H9 (cell line): ENCODE measurements at places on chromosomes 5 and 9.

- peak; percentile 33 for DNase-seq
These were observed 8.9 kb upstream of the PALM2AKAP2 start for GRCh38 chr9:109771087-109771486.

GRCh38 chr5:15524712-15525111 lies 24.7 kb downstream of the FBXL7 start:
- no peak for DNase-seq

- DNase-seq, result no peak
These were observed 498.1 kb downstream of the TLE1 start for GRCh38 chr9:81191222-81191621.

GRCh38 chr9:89225036-89225435 lies 46.4 kb upstream of the SHC3 start:
- no peak for DNase-seq

GRCh38 chr5:124352312-124352711 lies 394.1 kb downstream of the ZNF608 start:
- DNase-seq, result no peak

- DNase-seq, result no peak
These were observed 96.5 kb downstream of the NR6A1 start for GRCh38 chr9:124674651-124675050.

DNA sequence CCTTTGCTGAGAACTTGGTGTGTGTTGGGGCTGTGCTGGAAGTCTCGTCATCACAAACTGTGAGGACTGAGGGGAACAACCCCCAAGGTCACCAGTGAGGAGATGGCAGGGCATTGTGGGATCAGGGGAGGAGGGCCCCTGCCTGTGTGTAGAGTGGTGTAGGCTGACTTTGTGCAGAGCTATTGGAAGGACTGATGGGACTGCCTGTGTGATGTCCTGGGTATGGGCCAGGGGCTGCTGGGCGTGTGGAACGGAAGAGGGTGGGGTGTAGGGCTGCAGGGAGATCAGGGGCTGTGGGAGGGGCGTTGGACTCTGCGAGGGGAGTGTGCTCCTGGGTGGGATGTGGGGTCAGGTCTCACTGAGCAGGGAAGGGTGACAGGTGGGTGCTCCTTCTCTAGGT lies 3.6 kb downstream of the WNK2 start:
- no peak for DNase-seq

GRCh38 chr9:92547356-92547755 lies 11.6 kb upstream of the ECM2 start:
- DNase-seq, result no peak

DNA sequence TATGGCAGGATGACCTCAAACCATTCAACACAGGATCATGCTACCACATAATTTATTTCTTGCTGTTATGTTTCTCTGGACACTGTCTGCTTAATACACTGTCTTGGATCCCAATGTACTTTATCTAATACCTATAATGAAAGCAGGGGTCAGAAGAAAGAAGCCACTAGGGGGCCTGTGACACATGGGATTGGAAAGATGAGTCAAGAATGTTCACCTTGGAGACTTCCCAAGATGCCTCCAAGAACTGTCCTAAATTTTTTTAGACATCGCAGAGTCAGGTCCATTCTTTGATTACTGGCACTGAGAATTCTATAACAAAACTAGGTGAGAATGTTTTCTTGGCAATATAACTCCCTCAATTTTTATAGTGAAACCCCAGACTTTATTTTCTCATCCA lies 305.8 kb upstream of the SMARCA2 start:
- DNase-seq, result no peak

DNA sequence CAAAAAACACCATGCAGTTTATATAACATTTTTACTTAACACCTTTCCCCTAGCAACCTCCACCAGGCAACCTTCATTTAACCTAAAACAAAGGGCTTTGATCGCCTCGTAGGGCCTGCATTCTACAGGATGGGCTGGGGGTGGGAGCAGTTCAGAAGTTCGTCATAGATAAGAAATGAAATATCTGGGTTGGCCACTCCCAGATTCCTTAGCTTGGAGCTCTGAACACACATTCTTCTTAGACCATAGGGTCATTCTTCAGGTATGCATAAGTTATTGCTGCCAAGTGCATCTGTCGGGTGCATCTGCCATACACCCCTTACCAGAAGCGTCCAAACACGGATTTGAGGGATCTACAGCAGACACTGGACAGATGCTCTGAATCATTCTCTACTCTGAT lies 4.3 kb upstream of the SLC22A5 start:
- DNase-seq, result no peak

GRCh38 chr5:83711982-83712601 lies 8.6 kb downstream of the HAPLN1 start:
- no peak for DNase-seq

DNA sequence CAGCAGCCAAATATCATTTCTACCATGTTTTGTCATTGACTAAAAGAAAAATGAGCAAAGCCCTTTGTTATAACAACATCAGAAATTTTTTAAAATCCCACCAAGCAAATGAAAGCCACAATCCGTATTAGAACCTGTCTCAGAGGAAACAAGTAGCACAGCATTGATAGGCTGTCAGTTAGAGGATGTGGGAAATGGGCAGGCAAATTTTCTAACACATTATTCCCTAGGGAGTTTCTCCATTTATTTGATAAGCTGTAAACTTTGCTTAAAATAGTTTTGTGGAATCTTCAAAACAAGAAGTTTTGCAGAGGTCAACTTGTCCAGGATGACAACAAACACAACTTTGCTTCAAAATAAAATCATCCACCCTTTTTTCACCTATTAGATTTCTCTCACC lies 53.6 kb upstream of the APC start:
- no peak for DNase-seq

DNA sequence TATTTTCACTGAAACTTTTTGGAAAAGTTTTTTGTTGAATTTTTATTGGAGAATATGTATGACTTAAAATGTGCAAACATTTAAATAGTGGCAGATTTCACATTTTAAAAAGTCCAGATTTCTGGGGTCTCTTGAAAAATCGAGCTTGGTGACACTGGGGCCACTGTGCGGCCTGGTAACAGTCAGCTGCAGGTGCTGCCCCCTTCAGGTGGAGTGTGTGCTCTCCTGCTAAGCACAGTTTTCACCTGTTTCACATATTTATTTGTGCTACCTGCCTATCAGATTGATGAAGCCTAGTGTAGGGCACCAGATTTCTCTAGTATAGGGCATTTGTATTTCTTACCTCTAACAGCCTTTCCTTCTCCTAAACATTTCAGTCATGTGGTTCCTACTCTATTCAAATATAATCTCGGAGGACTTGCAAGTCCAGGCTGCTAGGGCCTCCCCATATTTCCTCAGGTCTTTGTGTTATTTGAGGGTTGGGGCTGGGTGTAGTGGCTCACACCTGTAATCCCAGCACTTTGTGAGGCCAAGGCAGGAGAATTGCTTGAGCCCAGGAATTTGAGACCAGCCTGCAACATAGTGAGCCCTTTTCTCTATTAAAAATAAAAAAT lies 95.8 kb upstream of the KLF9 start:
- peak; percentile 38 for DNase-seq
